ENCODE measurements at places on chromosomes 12 and 14.

DNA sequence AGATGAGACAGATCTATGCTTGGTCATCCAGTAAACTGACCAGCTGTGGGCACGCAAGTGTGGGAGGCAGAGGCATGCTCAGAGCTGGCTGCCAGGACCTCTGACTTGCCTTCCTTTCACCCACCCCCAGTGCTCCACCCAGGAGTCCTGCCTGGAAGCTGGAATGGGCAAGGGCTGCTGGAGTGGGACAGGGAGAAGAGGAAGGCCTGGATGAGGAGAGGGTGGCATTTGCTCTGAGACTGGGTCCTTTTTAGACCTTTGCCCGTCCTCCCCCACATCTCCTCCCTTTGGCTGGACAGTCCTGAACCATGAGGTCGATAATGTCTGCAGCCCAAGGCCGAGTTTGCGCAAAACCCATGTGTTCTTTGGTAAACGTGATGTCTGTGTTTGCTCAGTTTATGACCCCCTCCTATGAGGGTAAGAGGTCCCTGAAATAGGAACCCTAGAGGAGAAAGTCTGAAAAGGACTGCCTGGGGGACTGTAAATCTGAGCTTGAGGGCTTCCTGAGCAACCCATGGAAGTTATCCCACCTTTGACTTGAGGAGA lies 3.8 kb upstream of the INHBE start:
- peak; percentile 97 for DNase-seq

DNA sequence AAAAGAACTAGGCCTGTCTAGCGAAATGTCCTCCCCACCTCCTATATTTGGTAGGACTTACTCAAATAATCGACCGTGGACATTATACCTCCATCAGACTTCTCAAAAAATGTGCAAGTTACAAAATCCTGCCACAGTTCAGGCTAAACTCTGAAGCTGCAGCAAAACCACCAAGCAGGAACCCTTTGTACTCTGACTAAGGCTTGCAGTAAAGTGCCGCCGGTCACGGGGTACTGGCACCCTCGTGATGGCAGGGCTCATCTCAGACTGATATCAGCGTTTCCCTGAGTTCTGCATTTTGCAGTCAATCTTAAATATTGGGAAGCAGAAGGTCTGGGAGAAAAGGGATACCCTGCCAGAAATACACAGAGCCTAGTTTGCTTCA lies 17.1 kb downstream of the SLC11A2 start:
- DNase-seq, result peak; percentile 56

- no peak for DNase-seq
These were observed 61.6 kb downstream of the PLEKHA5 start for GRCh38 chr12:19191089-19191488.

DNA sequence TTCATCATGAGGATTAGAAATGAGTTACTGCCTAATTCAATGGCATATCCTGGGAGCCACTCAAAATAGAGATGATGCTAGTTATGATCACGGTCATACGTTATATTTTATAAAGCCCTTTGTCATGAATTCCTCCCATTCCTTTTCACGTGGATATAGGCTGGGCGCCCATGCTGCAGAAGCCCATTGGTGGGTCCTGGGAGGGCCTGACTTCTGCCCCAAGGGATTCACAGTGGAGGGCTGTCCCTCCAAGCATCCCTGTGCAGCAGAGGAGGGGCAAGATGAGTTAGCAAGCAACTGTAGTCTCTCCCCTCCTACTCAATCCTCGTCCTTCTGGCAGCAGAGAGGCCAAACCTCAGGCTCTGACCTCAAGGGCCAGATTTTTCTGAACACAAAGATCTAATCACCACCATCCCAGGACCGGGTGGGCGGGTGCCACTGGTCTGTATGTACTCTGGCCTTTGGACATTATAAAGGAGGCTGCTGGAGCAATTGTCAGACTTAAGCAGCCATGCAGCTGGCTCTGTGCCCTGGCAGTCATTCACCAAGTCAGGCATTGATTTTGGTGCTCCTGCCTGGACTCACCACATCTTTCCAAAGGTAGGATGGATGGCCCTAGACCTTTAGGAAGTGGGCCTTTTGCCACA lies 8.6 kb downstream of the GLTP start:
- DNase-seq, result no peak

DNA sequence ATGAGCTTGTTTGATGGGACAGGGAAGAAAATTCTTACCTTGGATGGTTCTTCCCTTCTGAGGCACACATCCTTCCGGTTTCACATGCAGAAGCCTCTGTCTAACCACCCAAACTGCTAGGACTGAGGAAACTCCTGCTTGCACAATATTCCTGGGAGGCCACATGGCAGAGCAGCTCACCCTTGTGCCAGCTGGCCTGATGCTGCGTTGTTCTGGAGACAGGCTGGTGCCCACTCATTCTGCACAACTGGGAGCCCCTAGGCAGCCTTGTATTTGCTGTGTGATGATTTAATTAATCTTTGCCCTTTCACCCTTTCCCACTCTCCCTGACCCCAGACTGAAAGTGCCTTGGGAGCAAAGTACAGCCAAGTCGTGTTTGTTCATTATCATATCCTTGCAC lies 130.8 kb downstream of the RTN1 start:
- peak; percentile 58 for DNase-seq

DNA sequence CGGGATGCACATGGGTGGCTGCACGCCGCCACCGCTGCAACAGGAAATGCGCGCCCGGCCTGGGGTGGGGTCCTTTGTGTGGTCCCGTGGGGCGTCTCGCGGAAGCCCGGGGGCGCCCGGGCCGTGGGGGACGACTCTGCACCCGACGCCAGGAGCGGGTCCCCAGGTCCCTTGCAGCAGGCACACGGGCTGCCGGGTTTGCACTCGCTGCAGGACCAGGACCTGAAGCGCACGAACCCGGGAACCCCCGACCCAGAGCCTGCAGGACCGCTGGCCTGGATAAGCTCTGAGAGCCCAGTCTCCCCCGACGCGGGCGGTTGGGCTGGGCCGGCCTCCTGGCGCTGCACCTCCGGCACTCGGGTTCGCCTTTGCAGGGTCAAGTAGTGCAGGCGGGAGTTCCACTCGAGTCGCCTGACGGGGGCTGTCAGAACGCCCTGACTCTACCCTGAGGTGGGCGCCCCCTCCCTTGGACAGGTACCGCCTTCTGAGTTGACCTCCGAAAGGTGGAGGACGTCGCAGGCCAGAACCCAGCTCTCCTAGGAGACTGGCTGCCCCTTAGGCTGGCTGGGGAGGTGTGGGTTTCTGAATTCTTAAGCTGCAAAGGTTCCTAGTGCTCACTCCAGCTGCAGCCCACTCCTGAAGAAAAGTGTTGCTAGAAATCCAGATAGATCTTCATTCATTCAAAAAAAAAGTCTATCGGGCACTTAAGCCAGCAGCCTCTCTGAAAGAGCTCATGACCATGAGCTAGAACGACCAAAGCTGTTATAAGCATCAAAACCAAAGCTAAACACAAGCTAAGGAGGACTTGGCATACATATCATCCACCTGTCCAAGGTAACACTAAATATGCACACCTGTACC lies 68.0 kb downstream of the RNF34 start:
- no peak for DNase-seq

- DNase-seq, result no peak
These were observed 59.0 kb upstream of the DLK1 start for GRCh38 chr14:100667656-100668055.

All from left lobe of liver (tissue), 2 donors.